ENCODE measurements at places on chromosomes 6 and 20.
A peak's percentile ranks its signal among the peaks of the same experiment; 100 is the strongest.

DNA sequence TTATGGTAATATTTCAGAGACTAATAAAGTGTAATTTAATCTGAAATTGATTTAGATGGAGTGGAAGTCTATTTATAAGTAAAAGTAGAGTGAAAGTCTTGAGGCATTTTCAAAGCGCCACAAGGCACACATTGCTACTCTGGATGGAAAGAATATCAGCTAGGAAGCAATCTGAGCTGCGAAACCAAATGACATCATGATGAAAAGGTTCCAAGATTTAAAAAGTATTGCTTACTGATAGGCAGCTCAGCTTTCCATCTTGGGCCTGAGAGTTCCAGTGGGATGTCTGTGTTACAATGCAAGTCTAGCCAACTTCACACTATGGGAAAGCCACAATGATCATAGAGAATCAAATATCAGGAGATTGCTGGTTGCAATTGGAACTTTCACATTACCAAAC lies 126.9 kb upstream of the VGLL2 start:
- no peak for DNase-seq

GRCh38 chr6:20954315-20954714 lies 420.1 kb downstream of the CDKAL1 start:
- no peak for DNase-seq

GRCh38 chr6:43143235-43144128 lies 27.6 kb upstream of the SRF start:
- DNase-seq = peak; percentile 60

DNA sequence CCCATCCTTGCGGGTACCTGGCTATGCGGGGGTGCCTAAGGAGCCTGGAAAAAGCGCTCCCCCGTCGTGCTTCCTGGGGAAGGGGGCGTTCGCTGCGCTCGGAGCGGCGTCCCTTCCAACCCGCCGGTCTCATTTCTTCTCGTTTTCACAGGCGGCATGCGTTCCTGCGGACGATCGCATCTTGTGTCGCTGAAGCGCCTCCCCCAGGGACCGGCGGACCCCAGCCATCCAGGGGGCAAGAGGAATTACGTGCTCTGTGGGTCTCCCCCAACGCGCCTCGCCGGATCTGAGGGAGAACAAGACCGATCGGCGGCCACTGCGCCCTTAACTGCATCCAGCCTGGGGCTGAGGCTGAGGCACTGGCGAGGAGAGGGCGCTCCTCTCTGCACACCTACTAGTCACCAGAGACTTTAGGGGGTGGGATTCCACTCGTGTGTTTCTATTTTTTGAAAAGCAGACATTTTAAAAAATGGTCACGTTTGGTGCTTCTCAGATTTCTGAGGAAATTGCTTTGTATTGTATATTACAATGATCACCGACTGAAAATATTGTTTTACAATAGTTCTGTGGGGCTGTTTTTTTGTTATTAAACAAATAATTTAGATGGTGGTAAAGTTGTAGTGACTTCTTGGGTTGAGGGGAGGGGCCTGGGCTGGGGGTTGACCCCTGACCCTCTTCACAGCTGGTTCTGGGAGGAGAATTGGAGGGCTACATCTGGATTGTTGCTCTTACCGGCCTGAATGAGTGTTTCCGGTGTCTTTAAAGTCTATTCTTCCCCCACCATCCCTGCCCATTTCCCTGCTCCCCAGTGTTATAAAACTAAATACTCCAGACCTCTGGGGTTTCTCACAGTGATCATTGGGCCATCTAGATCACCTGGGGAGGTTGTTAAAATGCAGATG lies 1.1 kb downstream of the ID1 start:
- no peak for DNase-seq

- DNase-seq = no peak
These were observed 19.3 kb upstream of the OSTM1 start for GRCh38 chr6:108093781-108094300.

- no peak for DNase-seq
These were observed 751.6 kb downstream of the EYS start for GRCh38 chr6:64955435-64955848.

- no peak for DNase-seq
These were observed 115.5 kb downstream of the NFATC2 start for GRCh38 chr20:51426718-51427650.

- DNase-seq = no peak
These were observed 2.6 kb downstream of the PRSS35 start for GRCh38 chr6:83514866-83515466.

DNA sequence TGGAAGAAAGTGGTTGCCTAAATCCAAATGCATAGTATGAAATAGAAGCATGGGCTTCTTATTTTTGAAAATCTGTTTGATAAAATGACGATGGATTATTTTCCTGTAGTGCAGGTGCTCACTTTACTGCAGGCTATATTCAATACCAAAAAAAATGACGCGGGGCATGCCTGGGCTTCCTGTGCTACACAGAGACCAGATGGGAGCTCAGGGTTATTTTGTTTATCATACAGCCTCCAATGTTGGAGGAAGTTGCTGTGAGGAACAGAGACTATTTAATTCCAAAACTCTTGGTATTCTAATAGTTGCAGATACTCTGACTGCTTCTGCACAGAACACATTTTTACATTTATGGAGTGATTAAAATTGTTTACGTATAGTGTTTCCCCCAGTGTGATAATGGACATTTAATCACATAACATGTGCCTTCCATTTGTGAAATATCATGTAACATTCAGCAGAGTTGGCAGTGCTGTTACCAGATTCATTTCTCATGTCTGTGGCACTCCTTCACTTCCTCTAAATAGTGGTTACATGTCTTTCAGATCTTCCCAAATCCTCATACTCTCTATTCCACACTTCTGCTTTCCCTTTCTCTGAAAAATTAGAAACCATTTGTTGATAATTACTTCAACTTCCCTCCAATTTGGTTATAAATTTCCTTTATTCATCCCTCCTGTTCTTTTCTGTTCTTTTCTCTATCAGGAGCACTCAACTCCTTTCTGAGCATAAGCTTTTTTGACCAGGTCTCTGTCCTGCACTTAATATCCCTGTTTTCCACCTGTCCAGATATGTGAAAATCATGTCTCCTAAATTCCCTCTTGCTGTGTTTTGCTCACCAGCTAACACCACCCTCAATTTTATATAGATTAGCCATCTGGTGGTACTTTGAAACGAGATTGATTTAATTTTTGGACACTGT lies 121.6 kb downstream of the ADGRB3 start:
- DNase-seq = no peak

GRCh38 chr6:152316024-152316423 lies 321.1 kb downstream of the SYNE1 start:
- DNase-seq = no peak

GRCh38 chr6:132751828-132752227 lies 5.9 kb downstream of the VNN2 start:
- no peak for DNase-seq

- DNase-seq = no peak
These were observed 66.9 kb downstream of the CARMIL1 start for GRCh38 chr6:25346064-25346463.

- no peak for DNase-seq
These were observed 74.8 kb upstream of the SNRPB2 start for GRCh38 chr20:16654858-16655535.

DNA sequence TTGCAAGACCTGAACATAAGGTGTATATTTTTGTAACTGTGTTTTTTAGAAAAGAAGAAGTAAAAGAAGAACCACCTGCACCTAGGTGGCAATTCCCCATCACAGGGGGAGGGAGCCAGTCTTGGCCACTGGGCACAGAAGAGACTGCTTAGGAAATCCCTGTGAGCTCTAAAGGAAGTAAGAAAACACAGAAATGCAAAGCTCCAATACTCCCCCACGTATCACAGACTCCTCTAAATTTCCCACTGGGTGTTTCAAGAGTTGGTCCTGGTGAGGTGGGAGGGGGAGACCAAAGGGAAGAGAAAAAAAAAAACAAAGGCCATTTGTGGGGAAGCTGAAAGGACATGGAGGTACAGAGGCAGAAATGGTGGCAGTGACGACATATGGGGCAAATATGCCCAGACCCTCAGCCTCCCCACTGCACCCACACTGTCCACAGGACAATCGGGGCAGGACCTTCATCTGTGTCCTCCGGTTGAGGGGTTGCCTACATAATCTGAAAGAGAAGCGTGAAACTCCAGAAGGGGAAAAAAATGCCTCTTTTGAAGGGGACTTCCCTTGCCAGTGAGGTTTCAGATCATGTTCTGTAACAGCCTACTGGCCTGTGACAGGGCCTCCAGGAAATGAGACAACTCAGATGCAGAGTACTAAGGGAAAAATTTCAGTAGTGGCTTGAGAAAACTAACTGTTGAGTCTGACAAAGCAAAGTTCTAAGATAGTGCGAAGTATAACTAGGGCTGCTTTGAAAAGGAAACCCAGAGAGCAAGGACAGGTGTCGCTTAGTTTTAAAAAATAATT lies 226.2 kb upstream of the MARCKS start:
- DNase-seq = no peak

DNA sequence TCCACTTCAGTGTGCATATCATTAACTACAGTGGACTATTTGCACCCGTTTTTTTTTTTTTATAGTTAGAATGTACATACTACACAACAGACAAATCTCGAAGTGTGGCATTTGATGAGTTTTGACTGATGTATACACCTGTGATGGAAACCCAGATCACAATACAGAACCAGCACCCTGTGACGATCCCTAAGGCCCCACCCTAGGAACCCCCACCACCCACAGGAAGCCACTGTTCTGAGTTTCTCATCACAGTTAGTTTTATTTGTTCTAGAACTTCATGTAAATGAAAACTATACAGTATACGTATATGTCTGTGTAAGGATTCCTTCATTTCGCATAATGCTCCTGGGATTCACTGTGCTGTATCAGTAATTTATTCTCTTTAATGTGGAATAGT lies 102.8 kb downstream of the IRF4 start:
- no peak for DNase-seq

DNA sequence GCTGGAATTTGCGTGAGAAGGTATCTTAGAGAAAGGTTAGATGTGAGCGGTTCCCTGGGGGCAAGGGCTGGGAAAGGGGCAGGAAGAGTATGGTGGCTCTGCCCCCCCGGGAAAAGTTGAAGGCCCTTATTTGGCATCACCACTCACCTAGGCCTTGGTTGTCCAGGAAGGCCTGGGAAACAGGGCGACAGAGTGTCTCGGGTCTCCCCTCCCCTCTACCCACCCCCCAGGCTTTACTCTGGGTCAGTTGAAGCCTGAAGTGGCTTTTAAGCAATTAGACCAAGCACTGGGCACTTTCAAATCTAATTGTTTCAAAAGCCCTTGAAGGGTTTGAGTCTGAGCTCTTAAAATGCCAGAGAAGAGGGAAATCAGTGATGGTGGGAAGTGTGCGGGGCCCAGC lies 30.2 kb upstream of the FOXP4 start:
- DNase-seq = no peak

GRCh38 chr6:162109480-162110050 lies 618.0 kb downstream of the PRKN start:
- DNase-seq = no peak

DNA sequence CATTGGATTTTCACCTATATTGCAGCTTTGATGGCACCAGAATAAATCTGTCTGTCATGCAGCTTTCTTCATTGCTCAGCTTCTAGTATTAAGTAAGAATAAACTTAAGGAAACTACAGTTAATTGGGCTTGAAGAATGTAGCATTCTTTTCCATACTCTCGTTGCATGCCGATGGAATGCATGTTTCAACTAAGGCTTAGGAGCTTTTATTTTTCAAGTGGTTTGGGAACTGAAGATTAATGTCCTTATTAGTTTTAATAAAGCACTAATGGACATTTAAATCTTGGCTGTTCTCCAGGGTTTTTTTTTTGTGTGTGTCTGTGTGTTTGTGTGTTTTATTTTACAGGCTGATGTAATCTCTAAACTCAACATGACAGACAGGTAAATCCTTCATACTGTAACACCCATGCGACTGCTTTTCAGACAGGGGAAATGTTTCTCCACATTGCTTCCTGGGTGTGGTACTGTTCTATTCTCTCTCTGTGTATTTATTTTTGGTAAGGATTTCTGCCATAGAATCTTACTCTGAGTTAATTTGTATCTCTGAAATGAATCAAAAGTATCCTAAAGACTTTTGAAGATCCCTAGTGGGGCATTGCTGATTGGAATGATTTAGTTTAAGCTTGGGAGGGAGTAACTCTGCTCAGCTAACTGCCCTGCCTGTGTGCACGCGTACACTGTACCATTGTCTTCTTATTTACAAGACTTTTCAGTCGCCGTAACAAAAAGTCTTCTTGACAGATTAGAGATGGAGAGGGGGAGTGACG lies 38.0 kb downstream of the SLC9A8 start:
- no peak for DNase-seq

DNA sequence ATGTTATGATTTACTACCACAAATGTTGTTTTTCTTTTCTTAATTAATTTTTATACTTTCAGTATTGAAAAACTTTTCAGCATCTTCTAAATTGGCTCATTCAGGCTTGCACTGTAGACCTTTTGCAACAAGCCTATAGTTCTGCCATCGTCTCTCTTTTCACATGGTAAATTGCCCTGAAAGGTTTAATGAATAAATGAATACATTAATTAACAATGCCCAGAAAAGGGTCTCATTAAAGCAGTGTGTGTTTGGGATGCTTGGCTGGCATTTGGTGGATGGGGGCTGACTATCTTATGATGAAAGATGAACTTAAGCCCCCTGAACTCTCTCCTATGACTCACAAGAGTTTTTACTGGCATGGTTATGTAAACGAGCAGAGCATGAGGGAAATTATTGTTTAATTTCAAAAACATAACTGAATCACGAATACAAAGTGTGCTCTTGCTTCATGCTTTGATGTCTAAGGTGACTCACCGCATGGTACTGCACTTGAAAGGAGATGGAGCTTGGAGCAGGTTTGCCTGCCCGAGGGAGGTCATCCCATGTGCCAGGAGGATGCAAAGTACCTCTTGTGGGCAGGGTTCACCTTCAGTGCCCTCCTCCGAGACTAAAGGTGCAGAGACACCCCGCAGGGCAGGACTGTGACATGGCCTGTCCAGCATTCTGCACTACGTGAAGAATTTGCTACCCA lies 13.8 kb upstream of the PCK1 start:
- DNase-seq = no peak

GRCh38 chr6:119590066-119590465 lies 240.5 kb upstream of the MAN1A1 start:
- DNase-seq = no peak

GRCh38 chr6:78347191-78347916 lies 520.0 kb upstream of the IRAK1BP1 start:
- no peak for DNase-seq

GRCh38 chr20:24493181-24493580 lies 23.8 kb downstream of the SYNDIG1 start:
- no peak for DNase-seq

- DNase-seq = no peak
These were observed 452.1 kb downstream of the HDGFL1 start for GRCh38 chr6:23021487-23021886.

- no peak for DNase-seq
These were observed 476.4 kb downstream of the KIF16B start for GRCh38 chr20:16096756-16097326.

DNA sequence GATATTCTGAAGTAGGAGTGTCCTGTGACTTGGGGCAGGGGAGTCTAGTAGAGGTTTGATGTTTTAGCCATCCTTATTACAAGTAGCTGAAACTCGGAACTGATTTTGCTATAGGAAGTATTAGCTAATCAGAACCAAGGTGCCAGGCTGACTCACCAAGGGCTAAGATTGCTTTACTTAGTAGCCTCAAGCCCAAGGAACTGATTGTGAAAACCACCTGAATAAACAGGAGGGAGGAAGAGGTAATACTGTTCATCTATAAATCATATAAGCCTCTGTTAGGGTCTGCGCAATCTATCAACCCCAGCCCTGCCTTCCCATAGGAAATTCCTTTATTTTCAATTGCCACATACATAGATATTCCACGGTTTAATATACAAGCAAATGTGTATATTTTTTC lies 54.4 kb downstream of the GNAS start:
- no peak for DNase-seq
